ENCODE measurements at places on chromosomes 1 and 21.

GRCh38 chr1:26833432-26834405, 7.2 kb downstream of the ZDHHC18 start:
- no peak for DNase-seq

GRCh38 chr1:46363121-46363520, 22.5 kb downstream of the NSUN4 start:
- DNase-seq, result no peak

DNA sequence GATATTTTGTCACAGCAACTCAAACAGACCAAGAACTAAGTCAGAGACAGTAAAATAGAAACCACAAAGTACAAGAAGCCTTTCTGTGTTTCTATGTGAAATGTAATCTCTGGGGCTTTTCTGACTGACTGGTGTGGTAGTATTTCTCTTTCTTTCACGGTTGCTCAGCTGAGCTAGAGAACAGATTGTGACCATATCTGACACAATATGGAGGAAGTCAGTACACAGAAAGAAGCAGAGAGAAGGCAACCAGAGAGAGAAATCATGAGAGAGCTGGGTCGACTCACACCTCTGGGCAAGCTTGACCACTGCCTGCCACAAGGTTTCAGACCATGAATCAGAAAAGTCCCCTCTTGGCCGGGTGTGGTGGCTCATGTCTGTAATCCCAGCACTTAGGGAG, 208.9 kb upstream of the GREM2 start:
- DNase-seq, result no peak

- no peak for DNase-seq
Measured at GRCh38 chr1:25120281-25120680, 112.0 kb downstream of the SYF2 start.

DNA sequence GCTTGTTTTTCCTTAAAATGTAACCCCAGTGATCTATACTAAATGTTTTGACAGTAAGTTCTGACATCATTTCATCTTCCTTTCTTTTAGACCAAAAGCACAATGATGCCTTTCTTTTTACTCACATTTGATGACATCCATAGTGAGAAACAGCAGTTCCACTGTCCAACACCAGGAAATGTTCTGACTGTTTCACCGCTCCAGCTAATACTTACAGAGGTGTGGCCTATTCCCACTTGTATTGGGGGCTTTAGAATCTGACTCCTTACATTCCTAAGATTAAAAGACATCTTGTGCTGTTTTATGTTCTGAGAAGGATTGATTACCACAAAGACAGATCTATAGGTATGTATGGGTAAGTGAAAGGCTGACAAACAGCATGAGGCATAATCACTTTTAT, 1018.2 kb upstream of the PRMT6 start:
- DNase-seq, result no peak

DNA sequence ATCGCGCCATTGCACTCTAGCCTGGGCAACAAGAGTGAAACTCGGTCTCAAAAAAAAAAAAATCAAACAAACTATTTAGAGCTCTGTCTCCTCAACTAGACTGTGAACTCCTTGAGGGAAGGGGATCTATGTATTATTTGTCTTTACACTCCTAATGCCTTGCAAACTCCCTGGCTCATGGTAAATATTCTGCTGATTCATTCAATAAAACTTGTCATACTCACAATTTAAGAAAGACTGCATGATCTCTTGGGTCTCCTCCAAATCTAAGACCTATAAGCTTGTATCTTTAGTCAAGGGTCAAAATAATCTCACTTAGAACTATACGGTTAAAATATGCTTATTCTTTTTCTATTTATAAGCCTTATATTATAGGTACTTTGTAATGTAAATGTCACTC, 90.3 kb upstream of the NR5A2 start:
- DNase-seq, result no peak

- peak; percentile 10 for DNase-seq
Measured at GRCh38 chr1:210328746-210329503, at the start of gene HHAT. HHAT (plus strand) TSS chr1:210328902; CDS start chr1:210348976, 20,074 bp downstream.
